ENCODE measurements at places on chromosomes 4 and X. TPM values are rescaled to one million over a fixed set of nuclear protein-coding genes. Genes with fewer than 3 reads are reported as not detected.

GRCh38 chrX:124035657-124036056 lies 74.2 kb downstream of the STAG2 start:
- no peak for DNase-seq
- H3K4me3 ChIP-seq: no peak overlapping the region
- peaks cover 5% of the 10 kb centered on the region for H3K36me3 ChIP-seq
- H3K27ac ChIP-seq: no peak overlapping the region

- H3K36me3 ChIP-seq: no peaks in the 10 kb centered on the region
- H3K27ac ChIP-seq: no peak overlapping the region
- no peaks in the 10 kb centered on the region for H3K27me3 ChIP-seq
- no peak for DNase-seq
- H3K4me3 ChIP-seq: no peak overlapping the region
Observed at GRCh38 chr4:137253949-137254348, 278.3 kb downstream of the PCDH18 start.

The FAM149A gene
- total RNA-seq: 0.52 TPM

DNA sequence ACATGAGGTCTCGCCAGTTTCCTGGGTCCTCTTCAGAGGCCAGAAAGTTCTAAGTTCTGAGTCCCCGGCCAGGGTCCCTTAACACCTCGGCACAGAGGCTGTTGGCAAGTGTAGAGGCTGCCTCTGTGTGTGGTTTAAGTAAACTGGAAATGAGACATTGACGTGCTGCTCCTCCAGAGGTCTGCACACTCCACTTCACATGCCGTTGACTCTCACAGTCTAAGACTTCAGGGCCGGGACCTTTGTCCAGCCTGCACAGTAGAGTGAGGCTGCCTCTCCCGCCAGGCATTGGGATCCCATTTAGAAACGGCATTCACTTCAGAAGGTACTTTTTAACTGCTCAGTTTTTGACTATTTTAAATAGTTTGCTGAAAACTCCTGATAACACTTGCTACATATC lies 10.6 kb upstream of the TADA2B start:
- H3K4me3 ChIP-seq: no peak overlapping the region
- no peak overlapping the region for H3K27ac ChIP-seq
- H3K36me3 ChIP-seq: peaks cover 8% of the 10 kb centered on the region
- H3K4me1 ChIP-seq: peaks cover 1% of the 10 kb centered on the region
- no peaks in the 10 kb centered on the region for H3K27me3 ChIP-seq

The UGT2B15 gene
- not detected for total RNA-seq

The GPR119 gene
- total RNA-seq: not detected

- H3K36me3 ChIP-seq: no peaks in the 10 kb centered on the region
- H3K27me3 ChIP-seq: no peaks in the 10 kb centered on the region
- H3K27ac ChIP-seq: no peak overlapping the region
- no peak overlapping the region for H3K4me3 ChIP-seq
- no peak for DNase-seq
- no peaks in the 10 kb centered on the region for H3K4me1 ChIP-seq
Observed at GRCh38 chrX:143768976-143769375, 48.4 kb upstream of the SPANXN2 start.

GRCh38 chr4:146095860-146096259 lies 79.7 kb upstream of the LSM6 start:
- no peaks in the 10 kb centered on the region for H3K4me1 ChIP-seq
- no peak for DNase-seq
- H3K36me3 ChIP-seq: no peaks in the 10 kb centered on the region
- no peak overlapping the region for H3K27ac ChIP-seq

The NALF2 gene
- 0.26 TPM for total RNA-seq

- peaks cover 2% of the 10 kb centered on the region for H3K4me1 ChIP-seq
- no peak overlapping the region for H3K27ac ChIP-seq
- H3K36me3 ChIP-seq: peaks cover 44% of the 10 kb centered on the region
- H3K4me3 ChIP-seq: no peak overlapping the region
Observed at GRCh38 chr4:145799223-145799622, 119.3 kb downstream of the C4orf51 start.

GRCh38 chrX:132443196-132444135 lies 45.4 kb downstream of the MBNL3 start:
- no peak overlapping the region for H3K27ac ChIP-seq
- H3K27me3 ChIP-seq: no peaks in the 10 kb centered on the region
- H3K36me3 ChIP-seq: peaks cover 6% of the 10 kb centered on the region
- DNase-seq: no peak
- H3K4me1 ChIP-seq: peaks cover 3% of the 10 kb centered on the region
- no peak overlapping the region for H3K4me3 ChIP-seq

The UGT2A3 gene
- total RNA-seq: not detected

DNA sequence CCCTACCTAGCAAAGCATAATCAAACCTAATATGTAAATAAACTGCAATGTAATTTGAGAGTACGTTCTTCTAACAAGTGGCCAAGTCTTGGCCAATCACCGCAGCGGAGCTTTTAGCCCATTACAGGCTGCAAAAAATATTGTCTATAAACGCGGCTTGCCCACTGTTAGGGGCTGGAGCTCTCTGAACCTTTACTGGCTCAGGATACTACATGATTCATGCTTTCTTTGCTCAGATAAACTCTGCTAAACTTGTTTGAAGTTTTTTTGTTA lies 990 bp upstream of the HADH start:
- no peak for DNase-seq
- peak overlapping the region; percentile 50 for H3K4me3 ChIP-seq
- no peak overlapping the region for H3K27ac ChIP-seq
- H3K4me1 ChIP-seq: peaks cover 42% of the 10 kb centered on the region
- H3K27me3 ChIP-seq: no peaks in the 10 kb centered on the region

DNA sequence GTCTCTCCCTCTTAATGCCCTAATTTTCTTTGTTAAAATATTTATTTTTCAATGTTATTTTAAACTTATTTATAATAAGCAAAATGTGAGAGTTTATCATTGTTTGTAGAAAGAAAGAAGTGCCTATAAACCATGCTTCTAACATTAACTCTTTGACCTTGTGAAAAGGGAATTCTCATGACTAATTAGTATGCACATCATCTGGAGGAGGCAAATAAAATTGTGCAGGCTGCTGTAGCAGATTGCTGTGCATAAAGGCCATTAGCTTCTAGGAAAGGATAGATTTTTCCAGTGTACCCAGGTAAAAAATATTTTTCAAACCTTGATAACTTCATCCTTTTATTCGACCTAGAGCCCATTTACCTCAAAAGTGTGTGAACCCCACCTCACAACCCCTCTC lies 84.6 kb upstream of the GUCY1A1 start:
- H3K27me3 ChIP-seq: no peaks in the 10 kb centered on the region
- no peak overlapping the region for H3K4me3 ChIP-seq
- no peak for DNase-seq
- no peaks in the 10 kb centered on the region for H3K36me3 ChIP-seq
- peaks cover 13% of the 10 kb centered on the region for H3K4me1 ChIP-seq
- H3K27ac ChIP-seq: no peak overlapping the region

- H3K27me3 ChIP-seq: no peaks in the 10 kb centered on the region
- H3K4me1 ChIP-seq: peaks cover 67% of the 10 kb centered on the region
- peak overlapping the region; percentile 99 for H3K27ac ChIP-seq
- peak overlapping the region; percentile 85 for H3K4me3 ChIP-seq
Observed at GRCh38 chrX:12955882-12956703, 18.8 kb upstream of the TMSB4X start.

DNA sequence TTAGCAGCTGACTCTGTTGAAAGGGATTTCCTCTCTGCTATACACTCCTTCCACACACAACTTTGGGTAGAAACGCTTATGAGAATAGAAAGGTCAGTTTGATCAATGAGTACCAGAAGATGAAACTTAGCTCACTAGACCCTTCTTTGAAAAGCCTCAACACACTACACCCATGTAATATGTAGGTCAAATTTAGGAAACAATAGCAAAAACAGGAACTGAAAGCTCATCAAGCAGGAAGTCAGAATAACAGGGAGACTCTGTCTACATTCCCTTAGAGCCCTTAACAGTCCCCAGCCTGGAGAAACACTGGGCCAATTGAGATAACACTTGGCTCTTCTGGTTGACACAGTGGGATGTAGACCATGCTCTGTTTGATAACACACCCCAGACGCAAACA lies 30.7 kb downstream of the SRPX2 start:
- DNase-seq: no peak
- H3K36me3 ChIP-seq: no peaks in the 10 kb centered on the region
- no peak overlapping the region for H3K4me3 ChIP-seq
- peaks cover 4% of the 10 kb centered on the region for H3K27me3 ChIP-seq
- no peaks in the 10 kb centered on the region for H3K4me1 ChIP-seq

The RNF175 gene
- total RNA-seq: not detected

The CT45A1 gene
- not detected for total RNA-seq

DNA sequence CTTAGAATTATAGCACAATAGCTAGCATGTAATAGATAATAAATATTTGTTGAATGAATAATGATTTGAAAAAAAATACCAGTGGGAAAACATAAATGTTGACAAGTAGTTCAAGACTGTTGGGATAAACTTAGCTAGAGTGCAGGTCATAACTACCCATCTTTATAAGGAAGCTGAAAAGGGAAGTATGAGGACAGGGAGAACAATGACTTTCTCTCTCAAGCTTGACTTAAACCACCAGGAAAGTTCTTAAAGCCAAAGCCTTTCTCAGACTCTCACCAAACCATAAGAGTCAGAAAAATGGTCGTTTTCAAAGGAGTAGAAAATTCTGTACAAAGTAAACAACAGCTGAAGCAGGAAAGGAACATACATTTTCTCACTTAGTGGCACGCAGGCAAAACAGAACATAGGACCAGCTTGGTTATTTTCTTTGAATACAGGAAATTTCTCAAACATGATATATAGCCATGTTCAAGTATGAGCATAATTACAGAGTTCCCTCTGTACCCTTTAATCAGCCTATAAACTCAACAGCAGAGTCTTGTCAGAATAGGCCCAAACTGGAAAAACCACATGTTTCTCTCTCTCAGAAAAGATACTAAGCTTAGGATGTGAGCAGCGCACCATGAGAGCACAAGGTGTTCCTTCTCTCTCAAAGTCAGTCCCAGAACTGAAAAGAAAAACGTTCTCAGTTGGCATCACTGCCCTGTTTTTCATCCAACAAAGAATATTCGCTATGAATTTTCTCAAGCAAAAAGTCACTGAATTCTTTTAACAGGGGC lies 28.7 kb downstream of the MAPK10 start:
- H3K27ac ChIP-seq: no peak overlapping the region
- H3K4me1 ChIP-seq: no peaks in the 10 kb centered on the region
- no peaks in the 10 kb centered on the region for H3K27me3 ChIP-seq
- no peaks in the 10 kb centered on the region for H3K36me3 ChIP-seq
- no peak overlapping the region for H3K4me3 ChIP-seq
- DNase-seq: no peak

The SLC49A3 gene
- total RNA-seq: 0.38 TPM

DNA sequence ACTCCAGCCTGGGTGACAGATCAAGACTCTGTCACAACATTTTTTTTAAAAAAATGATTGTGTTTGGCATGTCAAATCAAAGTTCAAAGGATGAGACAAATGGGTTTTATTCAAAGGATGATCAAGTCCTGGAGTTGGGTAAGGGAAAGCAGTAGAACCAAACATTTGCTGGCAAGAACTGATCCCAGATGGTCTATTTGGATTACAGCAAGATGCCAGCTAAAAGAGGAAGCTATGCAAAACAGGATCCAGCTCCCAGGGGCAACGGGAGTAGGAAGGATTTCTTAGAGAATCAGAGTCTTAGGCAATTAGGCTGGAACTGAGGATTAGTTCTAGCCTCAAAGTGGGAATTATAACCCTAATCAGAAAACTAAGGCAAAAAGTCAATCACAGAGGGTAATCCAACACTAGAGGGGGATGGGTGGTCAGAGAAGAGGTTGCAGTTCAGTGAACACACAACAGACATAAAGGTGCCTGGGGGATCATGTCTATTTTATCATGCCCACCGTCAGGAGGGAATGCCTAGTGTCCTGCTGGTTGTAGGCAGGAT lies 133.0 kb upstream of the PLS3 start:
- H3K4me1 ChIP-seq: no peaks in the 10 kb centered on the region
- H3K4me3 ChIP-seq: no peak overlapping the region
- H3K36me3 ChIP-seq: no peaks in the 10 kb centered on the region
- H3K27ac ChIP-seq: no peak overlapping the region

DNA sequence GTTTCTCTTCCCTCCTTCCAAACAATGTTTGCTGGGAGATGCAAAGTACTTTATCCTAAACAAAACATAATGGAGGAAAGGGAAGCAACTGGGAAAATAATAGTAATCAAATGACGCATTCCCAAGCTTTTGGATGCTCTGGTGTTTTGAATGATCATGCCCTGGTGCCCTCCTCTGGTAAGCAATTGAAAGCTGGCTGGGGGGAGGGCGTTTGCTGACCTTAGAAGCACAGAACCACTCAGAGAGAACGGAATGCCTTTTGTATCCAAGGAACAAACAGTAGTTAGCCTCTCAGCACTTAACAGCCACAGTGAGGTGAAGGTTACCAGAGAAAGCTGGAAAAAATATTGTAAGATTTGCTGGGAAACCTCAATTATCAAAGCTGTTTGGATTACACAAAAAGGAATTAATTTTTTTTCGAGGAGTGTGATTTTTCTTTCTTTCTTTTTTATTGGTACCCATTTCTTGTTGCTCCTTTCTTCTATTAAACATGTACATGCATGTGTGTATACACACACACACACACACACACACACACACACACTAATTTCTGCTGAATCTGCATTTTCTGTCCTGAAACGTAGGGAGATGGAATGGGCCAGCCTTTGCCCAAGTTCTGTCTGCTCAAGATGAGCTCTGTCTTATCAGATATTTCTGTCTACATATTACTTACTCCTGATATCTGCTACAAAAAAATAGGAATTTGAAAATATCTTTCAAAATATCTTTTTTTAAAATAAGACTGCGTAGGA lies 155.8 kb upstream of the IGFBP7 start:
- peaks cover 13% of the 10 kb centered on the region for H3K27me3 ChIP-seq
- H3K27ac ChIP-seq: no peak overlapping the region
- no peaks in the 10 kb centered on the region for H3K36me3 ChIP-seq
- no peak for DNase-seq

The ADRA2C gene
- total RNA-seq: not detected

The PYURF gene
- 66.4 TPM for total RNA-seq

GRCh38 chr4:85448906-85449890 lies 25.8 kb upstream of the ARHGAP24 start:
- no peak overlapping the region for H3K27ac ChIP-seq
- H3K27me3 ChIP-seq: no peaks in the 10 kb centered on the region
- H3K4me3 ChIP-seq: no peak overlapping the region
- no peak for DNase-seq

GRCh38 chrX:66015152-66015831 lies 24.6 kb downstream of the VSIG4 start:
- peaks cover 56% of the 10 kb centered on the region for H3K4me1 ChIP-seq

DNA sequence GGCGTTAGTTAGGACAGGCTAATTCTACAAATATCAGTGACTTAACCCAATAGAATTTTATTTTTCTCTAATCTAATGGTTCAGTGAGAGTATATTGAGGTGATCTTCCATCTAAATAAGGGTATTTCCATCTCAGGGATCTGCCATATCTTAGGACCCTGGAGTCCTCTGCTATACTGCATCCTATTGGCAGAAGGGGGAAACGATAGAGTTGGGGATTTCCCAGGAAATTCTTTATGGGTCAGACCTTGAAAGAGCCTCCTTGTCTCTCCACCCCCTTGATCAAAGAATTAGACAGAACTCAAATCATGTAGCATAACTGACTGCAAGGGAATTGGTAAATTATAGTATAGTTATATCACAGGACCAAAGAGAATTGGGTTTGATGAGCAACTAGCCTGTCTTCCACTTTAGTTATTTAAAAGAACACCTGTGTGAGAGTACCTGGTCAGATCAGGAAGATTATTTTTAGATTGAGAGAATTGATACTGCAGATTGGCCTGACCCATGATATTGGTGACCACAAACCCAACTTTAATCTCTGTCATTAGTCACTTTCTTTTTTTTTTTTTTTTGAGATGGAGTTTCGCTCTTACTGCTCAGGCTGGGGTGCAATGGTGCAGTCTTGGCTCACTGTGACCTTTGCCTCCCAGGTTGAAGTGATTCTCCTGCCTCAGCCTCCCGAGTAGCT lies 25.6 kb downstream of the SMARCA5 start:
- H3K27ac ChIP-seq: peak overlapping the region; percentile 67
- peaks cover 46% of the 10 kb centered on the region for H3K36me3 ChIP-seq
- DNase-seq: no peak
- peaks cover 19% of the 10 kb centered on the region for H3K4me1 ChIP-seq
- H3K4me3 ChIP-seq: no peak overlapping the region
- no peaks in the 10 kb centered on the region for H3K27me3 ChIP-seq
